ENCODE measurements at places on chromosomes 2 and 18.

GRCh38 chr2:11822746-11823451 is 76.5 kb downstream of the LPIN1 start:
- no peak for DNase-seq

DNA sequence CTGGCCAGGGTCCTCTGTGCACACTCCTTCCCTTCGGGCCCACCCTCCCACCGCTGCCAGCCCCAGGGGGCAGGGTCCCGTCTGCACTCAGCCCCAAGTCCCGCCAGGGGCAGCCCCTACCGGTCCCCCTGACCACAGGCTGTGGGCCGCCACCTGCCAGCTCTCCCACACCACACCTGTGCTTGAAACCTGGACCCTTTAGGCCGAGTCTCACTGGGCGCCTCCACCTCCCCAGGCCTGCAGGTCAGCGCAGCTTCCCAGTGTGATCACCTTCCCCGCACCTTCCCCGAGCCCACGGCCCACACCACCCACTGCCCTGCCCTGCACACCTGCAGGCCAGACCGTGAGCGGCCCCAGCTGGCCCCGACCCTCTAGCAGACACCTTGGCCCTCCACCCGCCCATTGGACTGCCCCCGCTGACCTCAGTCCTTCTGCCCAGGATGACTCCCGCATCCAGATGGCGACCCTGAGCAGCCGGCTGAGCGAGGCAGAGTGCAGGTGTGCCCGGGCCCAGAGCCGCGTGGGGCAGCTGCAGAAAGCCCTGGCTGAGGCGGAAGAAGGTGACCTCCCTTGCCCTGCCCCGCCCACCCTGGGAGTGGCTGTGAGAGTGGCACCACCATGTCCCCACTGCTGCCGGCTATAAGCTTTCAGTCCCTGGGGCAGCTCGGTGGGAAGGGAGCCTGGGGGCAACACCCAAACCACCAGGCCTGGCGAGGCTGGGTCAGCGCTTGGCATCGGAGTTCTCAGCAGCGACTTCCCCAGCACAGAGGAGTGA is 31.3 kb upstream of the SNED1 start:
- no peak for DNase-seq

- DNase-seq: no peak
Measured at GRCh38 chr18:39232937-39233336, 1667.3 kb upstream of the CELF4 start.

DNA sequence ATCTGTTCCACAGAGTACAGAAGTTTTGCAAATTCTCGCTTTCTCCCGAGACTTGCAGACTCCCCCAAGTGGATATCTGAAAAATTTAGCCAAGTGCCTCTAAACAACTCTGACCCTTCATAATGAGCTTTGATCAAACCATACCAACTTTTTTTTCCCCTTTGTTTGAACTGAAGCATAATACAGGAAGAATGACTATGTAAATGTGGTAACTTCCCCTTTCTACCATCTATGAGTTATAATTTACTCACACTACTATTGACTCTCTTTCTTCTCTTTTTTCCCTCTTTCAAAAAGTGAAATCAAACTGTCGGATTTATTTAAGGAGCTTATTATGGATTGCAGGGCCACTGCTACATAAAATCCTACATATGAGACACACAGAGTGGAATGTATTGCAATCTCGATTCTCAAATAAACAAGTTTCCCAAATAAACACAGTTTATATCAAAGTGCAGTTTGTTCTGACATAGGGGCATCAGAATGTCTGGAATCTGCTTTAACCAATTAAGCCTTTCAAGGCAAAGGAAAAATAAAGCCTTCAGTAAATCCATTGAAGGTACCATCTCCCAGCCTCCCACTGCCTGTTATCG is 1.4 kb upstream of the ZNF804A start:
- DNase-seq: peak; percentile 28

DNA sequence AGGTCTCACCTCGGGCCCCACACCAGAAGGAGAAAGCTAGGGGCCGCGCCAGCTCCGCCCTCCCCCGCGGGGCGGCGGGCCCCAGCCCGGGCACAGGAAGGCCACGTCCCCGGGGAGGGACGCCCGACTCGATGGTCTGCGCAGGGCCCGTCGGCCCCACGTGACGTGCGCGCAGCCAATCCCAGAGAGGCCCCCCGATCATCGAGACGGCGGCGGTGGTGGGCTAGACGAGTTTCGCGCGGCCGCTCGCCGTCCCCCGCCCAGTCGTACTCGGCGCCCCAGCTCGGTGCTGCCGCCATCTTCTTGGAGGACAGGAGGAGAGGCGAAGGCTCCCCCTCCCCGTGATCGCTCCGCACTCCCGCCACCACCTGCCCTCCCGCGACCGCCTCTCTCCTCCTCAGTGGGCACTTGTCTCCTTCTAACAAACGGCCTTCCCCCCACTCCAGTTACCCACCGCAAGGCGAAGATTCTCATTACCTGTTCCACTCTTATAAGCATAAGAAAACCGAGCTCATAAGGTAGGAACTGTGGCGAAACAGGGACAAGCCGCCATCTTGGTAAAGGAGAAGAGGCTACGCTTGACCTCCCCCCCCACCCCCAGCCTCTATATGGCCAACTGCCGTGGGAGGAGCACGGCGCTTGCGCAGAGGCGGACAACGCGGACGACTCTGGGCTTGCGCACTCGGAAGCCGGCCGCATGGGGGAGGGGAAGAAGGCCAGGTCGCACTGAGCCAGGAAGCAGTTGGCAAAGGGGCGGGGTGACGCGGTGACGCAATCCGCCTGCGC is at the start of gene HDLBP:
TSS of gene HDLBP (minus strand) at position 580 of the 786 bp plus-strand sequence. CDS start 48,803 bp downstream, outside the sequence.
- DNase-seq: peak; percentile 89

DNA sequence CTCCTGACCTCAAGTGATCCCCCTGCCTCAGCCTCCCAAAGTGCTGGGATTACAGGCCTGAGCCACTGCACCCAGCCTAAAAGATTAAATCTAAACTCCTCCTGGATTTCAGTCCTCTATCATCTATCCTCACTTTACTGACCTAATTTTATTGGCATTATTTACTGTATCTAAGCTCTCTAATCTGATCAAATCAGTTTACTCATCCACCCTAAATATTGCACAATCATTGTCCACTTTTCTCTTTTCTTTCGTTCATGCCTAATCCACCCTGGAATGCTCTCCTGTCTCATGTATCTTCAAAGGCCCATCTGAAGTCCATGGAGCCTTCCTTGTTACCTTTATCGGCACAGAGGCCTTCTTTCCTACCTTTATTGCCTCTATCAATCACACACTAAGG is 31.6 kb upstream of the GPR155 start:
- no peak for DNase-seq

DNA sequence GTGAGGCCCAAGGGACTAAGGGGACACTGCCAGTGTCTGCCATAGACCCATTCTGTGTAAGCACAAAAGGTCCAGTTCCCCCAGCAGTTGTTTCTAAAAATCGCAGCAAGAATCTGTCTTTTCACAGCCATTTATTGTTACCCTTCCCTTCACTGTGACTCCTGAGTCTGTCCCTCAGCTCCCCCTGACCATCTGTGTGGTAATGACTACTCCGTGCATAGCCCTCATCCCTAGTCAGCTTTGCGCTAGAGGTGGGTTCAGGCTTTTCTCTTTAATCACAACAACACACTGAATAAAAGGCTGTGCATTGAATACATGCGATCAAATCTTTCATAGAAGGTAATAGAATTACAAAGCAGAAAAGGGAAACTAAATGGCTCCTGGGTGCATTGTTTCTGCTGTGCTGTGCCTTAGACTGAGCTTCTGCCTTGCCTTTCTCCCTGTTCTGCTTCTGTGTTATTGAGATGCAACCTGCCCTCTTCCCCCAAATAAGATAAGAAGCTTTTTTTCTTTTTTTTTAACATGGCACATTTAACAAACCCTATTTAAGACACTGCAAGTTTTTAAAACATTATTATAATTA is 836.0 kb upstream of the CDH2 start:
- DNase-seq: no peak

DNA sequence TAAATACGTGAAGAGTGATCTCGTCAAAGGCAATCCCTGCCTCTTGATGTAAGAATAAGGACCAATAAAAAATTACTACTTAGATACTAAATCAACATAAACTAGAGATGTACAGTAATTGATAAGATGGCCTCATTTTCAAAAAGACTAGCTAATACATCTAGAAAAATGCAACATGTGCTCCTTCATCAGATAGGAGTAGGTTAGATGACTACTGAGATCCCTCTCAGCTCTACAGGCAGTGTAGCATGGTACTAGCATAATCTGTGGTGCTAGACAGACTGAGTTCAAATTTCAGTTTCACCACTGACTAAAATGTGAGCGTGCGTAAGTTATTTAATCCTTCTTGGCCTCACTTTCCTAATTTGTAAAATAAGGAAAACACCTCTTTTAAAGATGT is 82.6 kb upstream of the FRZB start:
- no peak for DNase-seq

- DNase-seq: no peak
Measured at GRCh38 chr2:100632759-100633158, 70.0 kb downstream of the PDCL3 start.

DNA sequence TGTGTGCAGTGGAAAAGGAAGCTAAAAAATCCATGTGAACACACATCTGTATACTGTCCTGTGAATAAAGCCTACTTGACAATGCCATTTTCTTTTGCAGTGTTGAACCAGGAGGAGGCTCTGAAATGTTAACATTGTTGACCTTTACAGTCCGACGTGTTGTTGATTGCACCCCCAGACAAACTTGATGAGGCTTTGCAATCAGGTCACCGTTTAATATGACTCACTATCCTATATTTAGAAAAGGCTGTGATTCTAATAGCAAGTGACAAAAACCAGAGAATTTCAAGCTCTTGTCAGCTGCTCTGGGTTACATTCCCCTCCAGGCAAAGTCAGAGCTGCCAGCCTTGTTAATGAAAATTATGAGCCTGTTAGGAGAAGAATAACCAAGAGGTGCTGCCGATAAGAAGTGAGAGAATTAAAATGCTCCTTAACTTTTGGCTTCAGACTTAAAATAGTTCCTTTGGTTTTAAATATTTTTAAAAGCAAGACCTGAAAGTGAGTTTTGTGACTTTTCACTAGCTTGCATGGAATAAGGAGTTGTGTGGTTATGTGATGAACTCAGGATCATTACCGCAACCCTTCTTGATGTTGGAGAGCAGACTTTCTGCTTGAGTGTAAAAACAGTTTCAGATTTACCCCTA is 162.1 kb downstream of the QPCT start:
- no peak for DNase-seq

- no peak for DNase-seq
Measured at GRCh38 chr18:76530846-76531245, 35.8 kb upstream of the ZNF516 start.

- no peak for DNase-seq
Measured at GRCh38 chr2:216554286-216554685, 55.6 kb downstream of the RPL37A start.

Data from BJ (cell line).